ENCODE measurements at places on chromosomes 5 and 9. TPM values are rescaled to one million over a fixed set of nuclear protein-coding genes. Genes with fewer than 3 reads are reported as not detected.

MSH3 gene
- total RNA-seq, result 10.9 TPM

MSMP gene
- total RNA-seq, result not detected

PCDHGA6 gene
- 4.4 TPM for total RNA-seq

CAVIN4 gene
- 18.6 TPM for total RNA-seq

PIP5K1B gene
- total RNA-seq, result 47.0 TPM

NCS1 gene
- total RNA-seq, result 8.2 TPM

- DNase-seq, result no peak
Measured at GRCh38 chr9:90169490-90169889, 473.1 kb downstream of the DIRAS2 start.

GRCh38 chr9:136019681-136020060 is 58.5 kb upstream of the UBAC1 start:
- no peak for DNase-seq

DNA sequence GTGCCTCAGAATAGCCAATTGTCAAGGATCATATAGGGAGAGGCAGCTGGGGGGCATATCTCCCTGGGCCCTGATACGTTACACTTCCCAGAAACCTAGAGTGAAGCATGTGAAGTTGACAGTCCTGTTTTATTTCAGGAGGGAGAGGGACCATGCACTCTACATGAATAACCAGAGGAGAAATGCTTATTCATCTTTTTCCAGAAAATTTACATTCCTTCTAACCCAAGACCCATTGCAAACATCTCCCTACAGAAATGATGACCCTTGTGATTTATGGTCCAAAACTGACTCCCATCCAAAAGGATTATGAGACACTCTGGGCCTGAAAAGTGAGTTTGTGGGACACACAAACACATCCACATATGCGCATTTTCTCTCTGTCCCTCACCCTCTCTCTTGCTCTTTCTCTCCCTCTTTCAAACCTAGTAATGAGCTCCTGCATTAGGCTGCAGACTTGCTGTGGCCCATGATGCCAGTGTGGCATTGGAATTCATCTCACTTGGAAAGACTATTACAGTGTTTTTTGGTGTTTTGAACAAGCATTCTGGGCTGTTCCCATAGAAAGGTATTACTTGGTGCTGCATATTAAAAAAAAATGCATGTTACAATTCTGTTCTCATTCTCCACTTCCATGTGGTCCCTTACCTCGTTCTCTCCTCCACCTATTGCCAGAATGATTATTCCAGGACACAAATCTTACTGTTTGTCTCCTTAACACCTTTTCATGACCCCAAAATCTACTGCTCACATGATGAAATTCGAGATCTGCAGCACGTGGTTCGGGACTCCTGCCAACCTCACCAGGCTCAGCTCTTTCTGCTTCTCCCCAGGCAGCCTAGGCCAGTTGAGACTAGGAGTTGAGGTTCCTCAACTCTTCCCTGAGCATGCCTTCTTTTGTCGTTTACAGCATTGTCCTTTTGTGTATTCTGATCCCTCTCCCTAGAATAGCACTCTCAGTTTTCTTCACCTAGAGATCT is 451.3 kb upstream of the KLF4 start:
- DNase-seq, result no peak

GRCh38 chr5:39740404-39740803 is 315.6 kb upstream of the DAB2 start:
- no peak for DNase-seq

DNA sequence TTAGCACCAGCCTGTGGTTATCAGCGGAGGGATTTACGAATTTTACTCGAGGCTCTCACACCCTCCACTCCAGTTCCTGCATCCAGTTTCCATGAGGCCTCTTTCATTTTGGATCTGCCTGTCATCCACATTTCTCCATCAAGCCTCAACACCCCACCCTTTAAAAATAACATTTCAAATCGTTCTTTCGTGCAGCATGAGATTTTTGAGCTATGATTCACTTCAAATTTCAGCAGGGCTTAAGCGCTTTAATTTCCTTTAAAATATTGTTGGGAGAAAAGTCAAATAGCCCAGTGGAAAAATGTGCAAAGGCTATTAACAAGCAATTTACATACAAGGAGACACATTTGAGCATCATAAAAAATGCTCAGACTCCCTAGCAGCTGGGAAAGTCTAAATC is 103.2 kb downstream of the MSX2 start:
- no peak for DNase-seq

DNA sequence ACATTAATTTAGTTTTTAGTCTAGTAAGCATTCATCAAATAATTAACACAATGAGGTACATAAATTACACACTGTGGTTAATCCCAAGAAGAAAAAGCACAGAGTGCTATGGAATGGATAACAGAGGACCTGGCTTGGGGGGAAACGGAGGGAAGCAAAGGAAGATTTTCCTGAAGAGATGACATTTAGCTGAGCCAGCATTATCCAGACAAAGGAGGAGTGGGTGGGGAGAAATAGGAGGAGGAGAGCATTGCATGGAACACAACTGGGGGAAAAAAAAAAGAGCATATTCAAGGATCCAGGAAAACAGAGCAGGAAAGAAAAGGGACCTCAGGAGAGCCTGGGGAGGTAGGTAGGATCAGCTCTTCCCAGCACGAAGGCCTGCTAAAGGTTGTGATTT is 170.8 kb downstream of the DNAH5 start:
- no peak for DNase-seq

DNA sequence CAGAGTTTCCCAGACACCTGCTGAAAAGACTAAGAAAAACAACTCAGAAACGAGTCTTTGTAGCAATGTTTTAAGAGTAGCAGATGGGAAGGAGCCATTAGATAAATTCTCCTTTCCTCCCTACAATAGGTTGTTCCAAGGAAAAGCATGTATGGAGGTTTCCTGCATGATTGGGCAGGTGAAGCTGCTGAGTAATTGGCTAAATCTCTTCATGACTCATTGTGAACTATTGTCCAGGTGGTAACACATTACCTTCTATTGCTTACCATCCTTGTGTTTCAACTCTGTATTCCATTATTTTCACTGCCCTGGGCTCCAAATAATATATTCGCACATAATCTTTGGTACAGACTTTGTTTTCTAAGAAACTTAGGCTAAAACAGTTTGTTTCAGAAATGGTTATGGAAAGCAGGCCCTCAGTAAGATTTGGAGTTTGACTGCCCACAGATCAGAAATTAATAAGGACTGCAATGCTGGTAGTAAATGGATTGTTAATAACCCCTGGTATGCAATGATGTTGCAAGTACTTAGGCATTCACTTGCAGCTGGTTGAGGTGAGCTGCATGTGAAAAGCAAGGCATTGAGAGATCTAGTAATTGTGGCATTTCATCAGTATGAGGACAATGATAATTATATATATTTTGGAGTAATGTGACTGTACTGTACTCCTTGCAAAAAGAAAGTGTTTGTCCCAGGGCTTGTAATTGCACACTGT is 281.4 kb upstream of the VLDLR start:
- DNase-seq, result no peak

DNA sequence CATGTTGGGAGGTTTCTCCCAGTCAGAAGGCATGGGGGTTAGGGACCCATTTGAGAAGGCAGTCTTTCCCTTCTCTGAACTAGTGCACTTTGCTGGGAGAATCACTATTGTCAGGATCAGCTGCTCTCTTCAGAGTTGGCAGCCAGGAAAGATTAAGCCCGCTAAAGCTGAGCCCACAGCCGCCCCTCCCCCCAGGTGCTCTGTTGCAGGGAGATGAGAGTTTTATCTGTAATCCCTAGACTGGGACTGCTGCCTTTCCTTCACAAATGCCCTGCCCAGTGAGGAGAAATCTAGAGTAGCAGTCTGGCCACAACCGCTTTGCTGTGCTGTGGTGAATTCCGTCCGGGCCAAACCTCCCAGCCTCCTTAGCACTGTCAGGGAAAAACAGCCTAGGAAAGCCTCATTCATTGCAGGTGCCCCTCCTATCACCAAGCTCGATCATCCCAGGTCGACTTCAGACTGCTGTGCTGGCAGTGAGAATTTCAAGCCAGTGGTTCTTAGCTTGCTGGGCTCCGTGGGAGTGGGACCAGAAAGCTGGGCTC is 69.8 kb downstream of the CNTLN start:
- DNase-seq, result no peak

Data from left cardiac atrium (tissue), 4 donors.